T-helper 2 cell treated with Interferon-gamma antibody and Interleukin-4, amounts not matched to agents 5 μg/mL and 100 μg/mL, for 36 hours (primary cell): ENCODE measurements at places on chromosomes 5 and 9.

DNA sequence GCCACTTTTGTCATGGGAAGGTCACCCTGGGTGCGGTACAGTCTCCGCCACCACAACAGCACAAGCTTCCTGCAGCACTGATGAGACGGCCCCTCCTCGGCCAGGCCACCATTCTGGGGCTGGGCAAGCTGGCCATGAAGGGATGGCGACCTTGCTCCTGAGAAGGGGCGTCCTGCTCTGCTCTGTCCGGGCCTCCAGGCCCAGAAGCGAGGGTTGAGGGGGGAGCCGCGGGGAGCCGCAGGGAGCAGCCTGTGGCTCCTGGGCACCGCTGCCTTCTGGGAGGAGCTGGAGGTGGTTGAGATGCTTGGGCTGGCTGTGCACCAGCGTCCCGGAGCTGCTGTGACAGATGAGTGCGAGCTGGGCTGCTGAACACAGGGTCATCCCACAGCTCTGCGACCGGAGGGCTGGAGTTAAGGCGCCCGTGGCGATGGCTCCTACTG, 84.3 kb upstream of the RAPGEF1 start:
- DNase-seq, result no peak

DNA sequence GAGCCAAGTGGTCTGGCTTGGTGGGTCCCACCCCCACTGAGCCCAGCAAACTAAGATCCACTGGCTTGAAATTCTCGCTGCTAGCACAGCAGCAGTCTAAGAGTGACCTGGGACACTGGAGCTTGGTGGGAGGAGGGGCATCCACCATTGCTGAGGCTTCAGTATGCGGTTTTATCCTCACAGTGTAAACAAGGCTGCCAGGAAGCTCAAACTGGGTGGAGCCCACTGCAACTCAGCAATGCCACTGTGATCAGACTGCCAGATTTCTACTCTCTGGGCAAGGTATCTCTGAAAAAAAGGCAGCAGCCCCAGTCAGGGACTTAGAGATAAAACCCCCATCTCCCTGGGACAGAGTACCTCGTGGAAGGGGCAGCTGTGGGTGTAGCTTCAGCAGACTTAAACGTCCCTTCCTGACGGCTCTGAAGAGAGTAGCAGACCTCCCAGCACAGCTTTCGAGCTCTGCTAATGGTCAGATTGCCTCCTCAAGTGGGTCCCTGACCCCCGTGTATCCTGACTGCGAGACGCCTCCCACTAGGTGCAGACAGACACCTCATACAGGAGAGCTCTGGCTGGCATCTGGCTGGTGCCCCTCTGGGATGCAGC, 18.2 kb upstream of the STK32A start:
- DNase-seq, result no peak

DNA sequence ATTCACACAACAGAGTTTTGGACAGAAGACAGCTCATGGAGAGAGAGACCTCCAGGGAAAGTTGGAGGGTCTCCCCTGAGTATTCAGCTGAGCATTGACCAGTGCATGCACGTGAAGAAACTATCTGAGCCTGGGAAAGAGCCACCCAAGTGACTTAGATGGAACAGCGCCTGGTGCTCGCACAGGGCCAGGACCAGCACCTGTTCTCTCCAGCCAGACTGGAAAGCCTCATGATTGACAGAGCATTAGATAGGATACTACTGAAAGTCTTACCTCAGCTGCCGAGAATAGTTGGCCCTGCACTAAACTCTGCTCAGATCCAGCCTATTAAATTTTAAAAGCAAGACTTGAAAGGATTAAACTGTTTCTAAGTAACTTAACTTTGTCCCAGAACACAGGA, 28.3 kb upstream of the NEURL1B start:
- DNase-seq, result no peak

DNA sequence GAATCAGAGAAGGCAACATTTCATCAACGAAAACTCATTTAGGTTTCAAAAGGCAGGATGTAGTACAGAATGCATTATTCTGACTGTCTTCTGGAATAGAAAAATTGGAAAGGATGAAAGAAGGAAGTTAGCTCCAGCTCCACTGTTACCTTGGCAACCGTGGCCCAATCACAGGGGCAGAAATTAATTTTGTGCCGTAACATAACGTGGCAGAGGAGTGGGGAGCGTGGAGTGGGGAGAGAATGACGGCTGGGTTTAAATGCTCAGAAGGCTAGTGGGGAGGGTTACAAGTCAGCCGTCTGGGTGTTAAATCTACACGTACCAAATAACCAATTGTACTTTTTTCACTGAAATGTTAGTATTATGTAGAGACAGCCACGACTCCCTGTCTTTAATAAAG, 32.3 kb upstream of the EQTN start:
- no peak for DNase-seq

- DNase-seq, result no peak
Observed at GRCh38 chr5:73318308-73318719, 130.3 kb downstream of the FOXD1 start.

DNA sequence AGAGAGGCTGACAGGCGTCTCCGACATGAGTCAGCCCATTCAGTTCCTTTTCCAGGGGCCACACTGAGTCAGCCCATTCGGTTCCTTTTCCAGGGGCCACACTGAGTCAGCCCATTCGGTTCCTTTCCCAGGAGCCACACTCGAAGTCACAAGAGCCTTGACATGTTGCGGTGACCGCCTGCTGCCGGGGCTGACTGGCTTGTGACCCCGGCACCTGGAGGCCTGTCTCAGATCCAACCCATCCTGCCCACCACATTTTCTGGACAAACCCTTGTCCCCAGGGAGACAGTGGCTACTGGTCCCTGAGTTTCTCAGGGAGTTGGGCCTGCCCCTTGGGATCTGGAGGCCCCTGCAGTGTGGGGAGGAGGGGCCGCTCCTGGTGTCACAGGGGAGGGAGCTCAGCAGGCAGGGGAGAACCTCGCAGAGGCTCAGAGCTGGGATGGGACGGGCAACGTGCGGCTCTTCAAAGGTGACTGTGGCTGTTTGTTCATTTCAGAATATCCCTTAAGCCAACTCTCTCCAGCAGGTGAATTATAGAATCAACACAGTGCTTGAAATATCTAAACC, 40.5 kb upstream of the LPCAT1 start:
- no peak for DNase-seq

DNA sequence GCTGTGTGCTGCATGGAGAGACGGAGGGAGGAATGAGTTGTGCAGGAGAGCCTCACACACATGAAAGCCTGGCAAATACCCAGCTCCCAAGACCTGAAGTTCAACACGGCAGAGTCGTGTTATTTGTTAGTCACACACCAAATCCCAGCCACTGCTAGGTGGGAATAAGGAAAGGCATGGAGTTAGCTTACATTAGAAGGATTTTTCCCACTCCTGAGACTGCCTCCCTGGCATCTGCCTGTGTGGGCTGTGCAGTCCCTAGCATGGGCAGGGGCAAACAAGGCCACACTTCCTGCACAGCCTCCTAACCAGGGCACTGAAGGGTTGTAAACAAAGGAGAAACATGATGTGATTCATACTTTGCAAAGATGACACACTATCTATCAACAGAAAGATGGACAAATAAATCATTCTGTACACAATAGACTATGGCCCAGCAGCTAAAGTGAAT, 306.8 kb downstream of the SPOCK1 start:
- DNase-seq, result no peak

DNA sequence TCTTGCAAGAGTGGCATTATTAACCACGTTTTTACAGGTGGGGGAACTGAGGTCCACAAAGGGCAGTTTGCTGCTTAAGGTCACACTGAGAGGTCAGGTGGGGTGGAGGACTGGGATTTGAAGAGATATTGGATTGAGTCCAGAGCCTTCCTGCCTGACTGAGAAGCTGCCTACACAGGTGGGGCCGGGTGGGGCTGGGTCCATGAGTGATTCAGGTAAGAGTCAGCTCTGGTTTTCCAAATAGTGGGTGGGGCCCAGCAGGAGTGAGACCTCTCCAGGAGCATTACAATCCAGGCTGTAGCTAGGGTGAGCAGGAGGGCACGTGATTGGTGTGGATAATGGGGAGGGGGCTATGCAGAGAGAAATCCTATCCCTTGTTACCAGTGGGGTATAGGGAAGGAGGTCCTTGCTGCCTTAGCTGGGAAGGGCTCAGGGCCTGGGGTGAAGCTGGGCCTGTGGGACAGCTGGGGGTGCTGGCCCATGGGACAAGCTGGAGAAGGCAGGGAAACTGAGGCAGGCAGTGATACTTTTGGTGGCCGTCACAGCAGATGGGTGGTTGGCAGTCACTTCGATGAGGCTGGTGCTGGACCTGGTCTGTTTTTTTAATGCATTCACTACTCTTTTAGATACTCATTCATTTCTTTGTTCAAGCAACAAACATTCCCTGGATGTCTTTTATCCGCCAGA, 2.9 kb upstream of the PTGS1 start:
- no peak for DNase-seq

DNA sequence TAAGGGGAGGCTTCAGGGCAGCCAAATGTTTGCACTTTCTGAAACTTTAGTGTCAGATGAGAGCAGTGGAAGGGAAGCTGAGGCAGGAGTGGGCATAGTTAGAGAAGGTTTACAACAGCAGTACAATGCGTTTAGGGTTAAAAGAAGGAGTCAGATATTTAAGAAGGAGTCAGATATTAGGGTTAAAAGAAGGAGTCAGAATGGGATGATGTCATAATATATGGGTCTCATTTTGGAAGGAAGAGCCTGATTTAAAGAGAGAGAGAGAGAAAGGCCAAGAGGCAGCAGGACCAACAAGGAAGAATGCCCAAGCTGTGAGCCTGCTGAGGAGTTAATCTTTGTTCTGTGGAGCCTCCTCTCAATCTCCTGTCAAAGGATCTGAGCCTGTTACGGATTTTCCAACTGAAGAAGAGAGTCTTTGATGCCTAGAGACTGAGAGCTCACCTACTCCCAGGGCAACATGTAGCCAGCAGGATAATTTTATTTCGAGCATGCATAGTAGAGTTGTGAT, 9.5 kb downstream of the ISL1 start:
- no peak for DNase-seq

DNA sequence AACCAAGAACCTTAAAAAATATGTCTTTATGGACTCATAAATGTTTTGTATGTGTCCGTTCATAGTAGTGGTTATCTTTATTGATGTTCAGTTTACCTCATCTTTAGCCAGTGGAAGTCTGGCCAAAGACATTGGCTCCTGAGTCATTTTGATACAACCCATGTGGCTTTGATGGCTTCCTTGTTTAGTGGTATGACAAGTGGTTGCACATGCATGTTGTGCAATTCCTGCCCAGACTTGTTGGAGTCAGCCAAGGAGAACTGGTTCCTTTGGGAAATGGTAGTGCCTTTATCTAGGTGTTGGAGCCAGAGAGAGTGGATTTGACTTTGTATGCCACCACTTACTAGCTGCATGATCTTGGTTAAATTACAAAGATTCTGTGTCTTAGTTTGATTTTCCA, 94.3 kb downstream of the RPS23 start:
- no peak for DNase-seq

DNA sequence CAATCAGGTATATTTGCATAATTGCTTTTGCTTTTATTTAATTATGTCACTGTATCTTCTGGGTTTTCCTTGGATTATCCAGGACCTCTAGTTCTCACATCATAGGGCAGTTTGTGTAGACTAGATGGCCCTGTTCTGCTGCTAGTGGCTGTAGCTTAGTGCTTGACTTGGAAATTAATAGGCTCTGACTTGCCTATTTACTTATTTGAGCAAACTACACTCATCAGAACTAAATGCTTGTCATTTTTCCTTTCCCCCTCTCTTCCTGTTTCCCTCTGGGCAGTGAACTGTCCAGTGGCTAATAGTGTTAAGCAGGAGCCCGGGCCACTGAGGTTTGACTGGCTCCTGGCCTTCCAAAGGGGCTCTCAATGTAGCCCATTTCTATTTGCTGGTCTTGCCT, 135.7 kb downstream of the MAN2A1 start:
- no peak for DNase-seq

DNA sequence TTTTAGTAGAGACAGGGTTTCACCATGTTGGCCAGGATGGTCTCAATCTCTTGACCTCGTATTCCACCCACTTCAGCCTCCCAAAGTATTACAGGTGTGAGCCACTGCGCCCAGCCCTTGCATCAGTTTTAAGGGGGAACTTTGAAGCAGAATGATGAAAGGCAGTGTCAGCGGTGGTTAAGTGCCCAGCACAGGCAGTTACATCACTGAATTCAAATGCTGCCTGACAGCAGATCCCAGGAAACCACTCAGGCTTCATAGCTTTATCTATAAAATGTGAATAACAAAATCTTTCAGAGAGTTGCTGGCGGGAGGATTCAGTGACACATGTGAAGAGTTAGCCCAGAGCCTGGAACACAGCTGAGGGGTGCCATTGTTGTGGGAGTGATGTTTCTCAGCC, 26.5 kb downstream of the FGF1 start:
- DNase-seq, result no peak

DNA sequence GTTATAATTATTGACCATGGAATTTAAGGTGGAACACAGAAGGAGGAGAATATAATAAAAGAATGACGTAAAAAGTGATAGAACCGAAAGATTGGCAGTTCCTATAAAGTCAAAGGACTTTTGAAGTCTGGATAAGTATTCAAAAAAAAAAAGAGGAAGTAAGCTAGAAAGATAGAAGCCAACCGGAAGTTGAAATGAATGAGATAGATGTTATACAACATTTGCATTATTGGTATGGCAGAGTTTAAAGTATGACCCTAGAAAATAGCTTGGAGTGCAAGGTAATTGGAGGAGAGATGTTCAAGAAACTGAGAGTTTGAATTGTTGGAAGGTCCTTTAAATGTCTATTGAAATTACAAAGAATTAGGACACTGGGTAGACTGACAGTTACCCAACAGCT, 293.6 kb downstream of the FER start:
- DNase-seq, result no peak

- no peak for DNase-seq
Observed at GRCh38 chr9:128898382-128898781, 16.4 kb downstream of the LRRC8A start.

GRCh38 chr5:106876298-106876622, 794.5 kb downstream of the EFNA5 start:
- no peak for DNase-seq

GRCh38 chr5:173922527-173922926, 34.4 kb downstream of the CPEB4 start:
- DNase-seq, result no peak

DNA sequence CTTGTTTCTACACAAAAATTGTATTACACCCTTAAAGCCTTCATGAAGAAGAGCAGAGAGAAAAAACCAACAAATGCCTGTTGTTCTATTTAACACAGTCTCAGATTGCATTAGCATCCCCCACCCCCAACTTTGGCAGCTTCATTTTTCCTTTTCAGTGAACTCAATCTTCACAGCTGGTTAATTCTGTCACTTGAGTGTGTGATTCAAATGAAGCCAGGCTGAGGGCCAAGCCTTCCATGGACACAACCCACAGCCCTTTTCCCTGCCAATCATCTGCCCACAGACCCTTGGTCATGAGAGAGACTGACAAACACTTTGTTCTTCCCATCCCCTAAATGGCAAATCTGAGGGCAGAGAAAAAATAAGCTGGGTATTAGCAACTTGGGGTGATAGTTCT, 217.5 kb upstream of the NMUR2 start:
- no peak for DNase-seq

GRCh38 chr5:124726631-124727362, 19.6 kb downstream of the ZNF608 start:
- no peak for DNase-seq

GRCh38 chr5:172528440-172528839, 74.1 kb upstream of the SH3PXD2B start:
- DNase-seq, result no peak
